ENCODE measurements at places on chromosomes 2 and 18.

- no peak for DNase-seq
These were observed 116.3 kb upstream of the SCN7A start for GRCh38 chr2:166610180-166610912.

DNA sequence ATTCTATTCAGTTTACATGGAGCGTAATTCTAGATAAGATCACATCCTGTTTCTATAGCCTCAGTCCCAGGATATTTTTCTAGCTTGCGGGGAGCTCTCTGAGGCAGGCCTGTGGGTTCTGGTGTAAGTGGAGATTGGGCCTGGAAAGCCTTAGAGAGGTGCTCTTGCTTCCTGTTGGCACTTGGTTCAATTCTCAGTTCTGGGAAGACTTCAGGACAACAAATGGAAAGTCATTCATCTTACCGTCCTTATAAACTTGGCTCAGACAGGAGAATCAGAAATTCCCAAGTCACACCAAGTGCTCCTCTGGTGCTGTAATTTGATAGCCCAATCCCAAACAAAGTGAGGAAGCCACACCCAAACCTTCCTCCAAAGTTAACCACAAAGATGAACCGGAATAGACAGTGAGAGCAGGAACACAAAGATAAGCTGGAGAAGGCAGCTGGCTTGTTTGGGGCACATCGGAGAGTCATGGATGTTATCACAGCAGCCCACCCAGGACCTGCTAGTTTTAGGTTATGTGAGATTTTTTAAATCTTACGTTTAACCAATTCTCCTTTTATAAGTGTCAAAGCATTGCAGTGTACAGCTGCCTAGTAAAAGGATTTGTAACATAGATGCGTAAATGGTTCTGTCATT lies 144.3 kb upstream of the MAP3K20 start:
- no peak for DNase-seq

DNA sequence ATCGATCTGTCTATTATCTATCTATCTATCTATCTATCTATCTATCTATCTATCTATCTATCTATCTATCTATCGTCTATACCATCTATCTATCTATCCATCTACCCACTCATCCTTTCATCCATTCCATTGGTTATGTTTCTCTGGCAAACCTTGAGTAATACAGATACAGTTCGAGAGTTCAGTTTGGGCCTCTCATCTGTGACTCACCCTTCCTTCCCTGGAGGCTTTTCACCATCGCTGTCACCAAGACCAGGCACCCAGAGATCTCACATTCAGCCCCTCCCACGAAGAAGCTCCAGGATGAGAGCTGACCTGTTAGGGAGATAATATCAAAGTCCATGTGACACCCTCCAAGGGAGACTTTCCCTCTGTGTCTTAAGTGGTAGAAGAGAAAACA lies 164.1 kb upstream of the CELF4 start:
- no peak for DNase-seq

- DNase-seq = no peak
These were observed 49.7 kb downstream of the TRIB2 start for GRCh38 chr2:12766421-12766879.

DNA sequence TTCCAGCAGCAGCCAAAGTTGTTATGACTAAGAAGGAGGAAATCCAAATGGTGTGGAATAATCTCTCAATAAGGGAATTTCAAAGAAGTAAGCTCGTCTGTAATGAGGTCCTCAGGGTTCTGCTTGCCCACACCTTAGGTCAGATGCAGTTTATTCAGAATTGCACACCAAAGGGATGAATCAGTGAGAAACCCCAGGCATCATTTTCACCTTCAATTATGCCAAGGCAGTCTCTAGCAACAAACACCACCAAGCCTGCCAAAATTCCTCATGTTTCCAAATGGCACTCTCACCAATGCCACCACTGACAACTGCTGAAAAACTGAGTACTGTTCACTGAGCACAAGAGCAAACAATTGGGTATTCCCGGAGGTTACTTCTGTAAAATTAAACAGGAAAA lies 43.6 kb downstream of the KCNG3 start:
- DNase-seq = no peak

DNA sequence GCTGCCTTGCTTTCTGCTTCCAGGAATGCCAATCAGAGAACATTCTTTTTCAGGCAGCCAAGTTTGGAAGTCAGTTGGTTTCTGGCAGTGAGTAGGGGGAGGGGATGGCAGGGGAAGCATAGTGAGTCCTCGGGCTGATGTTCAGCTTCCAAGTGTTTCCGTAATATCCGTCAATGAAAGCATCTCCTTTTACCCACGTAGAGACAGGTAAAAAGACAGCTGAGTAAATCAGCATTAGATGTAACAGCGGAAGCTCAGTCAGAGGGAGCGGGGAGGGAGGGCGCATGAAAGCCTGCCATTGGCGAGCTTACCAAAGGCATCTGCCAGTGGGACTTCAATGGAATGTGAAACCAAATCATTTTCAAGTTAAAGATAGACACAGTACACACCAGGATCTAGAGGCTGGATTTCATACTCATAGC lies 117.1 kb upstream of the DTNA start:
- DNase-seq = no peak

DNA sequence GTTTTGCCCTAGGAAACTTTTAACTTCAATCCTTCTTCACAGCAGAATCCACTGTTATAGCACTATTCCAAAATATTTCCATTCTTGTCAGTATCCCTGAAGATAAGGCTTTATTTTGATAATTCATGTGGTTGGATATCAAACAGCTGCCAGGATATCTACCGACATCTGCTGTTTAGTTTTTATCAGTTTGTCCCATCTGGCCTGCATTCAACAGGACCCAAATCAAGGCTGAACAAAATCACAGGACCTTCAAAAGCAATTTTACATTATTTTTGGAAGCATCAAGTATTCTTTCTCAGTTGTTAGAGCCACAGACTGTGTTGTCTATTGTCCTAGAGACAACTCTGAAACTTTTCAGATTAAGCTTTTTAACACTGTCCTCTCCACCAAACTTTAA lies 429.0 kb upstream of the PIK3C3 start:
- DNase-seq = no peak

GRCh38 chr2:149132901-149133300 lies 94.4 kb downstream of the LYPD6B start:
- DNase-seq = no peak

DNA sequence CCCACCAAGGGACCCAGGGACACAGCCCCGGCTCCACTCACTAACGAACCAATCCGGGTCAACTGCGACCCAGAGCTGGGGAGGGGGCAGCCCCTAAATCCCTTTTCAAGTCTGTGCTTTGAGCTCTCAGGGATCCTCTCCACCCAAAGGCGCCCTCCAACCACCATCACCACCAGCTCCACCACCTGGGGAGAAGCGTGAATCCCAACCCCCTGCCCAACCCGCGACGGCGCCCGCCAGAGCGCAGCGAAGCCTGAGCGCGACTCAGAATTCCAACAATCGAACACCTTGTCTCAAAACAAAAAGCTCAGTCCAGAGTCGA lies 497 bp downstream of the DSC3 start:
- no peak for DNase-seq

GRCh38 chr2:196592331-196592910 lies 47.1 kb upstream of the CCDC150 start:
- no peak for DNase-seq

GRCh38 chr18:65288908-65289307 lies 461.9 kb upstream of the CDH7 start:
- no peak for DNase-seq

DNA sequence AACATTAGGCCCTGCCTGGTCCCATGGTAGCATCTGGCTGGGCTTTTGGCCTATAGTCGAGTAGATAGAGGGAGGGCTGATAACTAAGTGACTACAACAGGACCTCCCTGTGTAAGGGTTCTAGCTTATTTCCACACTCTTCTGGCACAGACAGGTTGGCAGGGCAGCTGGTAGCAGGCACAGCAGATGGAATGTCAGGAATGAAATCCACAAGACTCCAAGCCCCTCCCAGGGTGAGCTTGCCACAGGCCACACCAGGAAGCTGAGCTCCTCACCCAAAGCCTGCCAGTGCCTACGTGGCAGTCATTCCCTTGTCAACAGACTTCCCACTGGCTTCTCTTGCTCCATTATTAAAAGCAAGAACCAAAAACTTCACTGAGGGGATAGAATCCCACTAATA lies 20.7 kb upstream of the C1QL2 start:
- DNase-seq = no peak

DNA sequence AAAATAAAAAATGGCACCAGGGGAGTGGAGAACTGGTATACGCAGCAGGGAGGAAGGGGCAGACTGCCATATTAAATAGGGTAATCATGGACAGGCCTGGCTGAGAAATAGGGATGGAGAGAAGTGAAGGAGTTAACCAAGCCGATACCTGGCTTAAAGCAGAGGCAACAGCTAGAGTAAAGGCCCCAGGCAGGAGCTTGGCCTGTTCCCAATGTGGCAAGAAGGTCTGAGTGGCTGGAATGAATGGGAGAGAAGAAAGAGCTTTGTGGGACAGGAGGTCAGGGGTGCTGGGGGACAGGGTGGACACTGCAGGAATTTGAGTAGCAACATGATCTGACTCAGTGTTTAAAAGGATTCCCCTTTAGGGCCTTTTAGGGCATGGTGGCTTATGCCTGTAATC lies 15.9 kb upstream of the AGFG1 start:
- no peak for DNase-seq

GRCh38 chr2:239289545-239289944 lies 111.3 kb downstream of the HDAC4 start:
- DNase-seq = no peak

DNA sequence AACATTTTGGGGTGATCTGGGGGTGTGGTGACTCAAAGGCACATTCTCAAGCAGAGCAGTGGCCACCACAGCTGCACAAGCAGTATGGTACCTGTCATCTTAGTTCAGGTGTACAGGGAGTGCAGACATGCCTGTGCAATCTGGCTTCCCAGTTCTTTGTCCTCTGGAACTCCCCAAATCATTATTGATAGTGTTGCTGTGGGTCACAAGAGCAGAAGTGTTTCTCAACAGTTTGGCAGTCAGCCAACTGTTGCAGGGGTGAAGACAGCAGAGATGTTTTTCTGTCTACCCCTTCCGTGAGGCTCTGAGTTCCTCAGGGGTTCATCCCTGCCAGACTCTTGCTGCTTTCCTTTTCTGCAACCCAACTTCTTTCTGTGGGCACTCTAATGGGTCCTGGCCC lies 206.5 kb upstream of the ZSWIM2 start:
- no peak for DNase-seq

All from stimulated activated CD8-positive, alpha-beta memory T cell treated with anti-CD3 and anti-CD28 coated beads, Interleukin-4, amount 100 ng/mL, for 4 hours (primary cell).